B cell (primary cell): ENCODE measurements at places on chromosomes 2 and 18.

- DNase-seq: no peak
These were observed 314.5 kb upstream of the CHAC2 start for GRCh38 chr2:53452957-53453748.

DNA sequence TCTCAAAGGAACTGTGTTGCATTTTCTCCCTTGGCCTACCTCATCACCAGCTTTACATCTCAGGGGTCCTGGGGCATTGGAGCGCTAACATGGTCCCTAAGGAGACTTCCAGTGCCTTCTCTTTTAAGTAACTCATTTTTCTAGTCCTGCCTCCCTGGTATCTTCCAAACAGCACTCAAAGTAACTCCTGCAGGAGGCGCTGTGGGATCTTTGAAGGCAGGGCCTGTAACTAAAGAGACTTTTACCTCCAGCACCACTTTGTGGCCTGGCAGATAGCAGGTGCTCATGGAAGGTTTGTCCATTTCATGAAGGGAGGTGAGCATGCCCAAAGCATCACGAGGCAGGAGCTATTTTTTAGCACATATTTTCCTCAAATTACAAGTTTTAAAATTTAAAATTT is 411.0 kb upstream of the GYPC start:
- DNase-seq: peak; percentile 3

DNA sequence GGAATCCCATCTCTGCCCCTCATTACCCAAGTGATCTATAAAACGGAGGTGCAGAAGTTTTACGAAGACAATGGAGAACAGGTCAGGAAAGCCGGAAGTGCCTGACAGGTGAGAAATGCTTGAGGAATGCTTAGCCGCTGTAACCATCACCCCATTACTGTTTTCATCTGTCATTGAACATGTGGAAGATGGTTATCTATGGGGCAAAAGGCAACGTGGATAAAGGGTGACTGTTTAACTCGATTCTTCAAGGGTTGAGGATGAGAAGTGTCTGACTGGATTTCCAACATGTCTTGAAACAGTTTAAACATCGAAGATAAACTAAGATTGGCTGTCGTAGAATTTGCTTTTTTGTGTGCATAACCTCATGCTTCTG is 17.3 kb downstream of the HK2 start:
- DNase-seq: no peak

DNA sequence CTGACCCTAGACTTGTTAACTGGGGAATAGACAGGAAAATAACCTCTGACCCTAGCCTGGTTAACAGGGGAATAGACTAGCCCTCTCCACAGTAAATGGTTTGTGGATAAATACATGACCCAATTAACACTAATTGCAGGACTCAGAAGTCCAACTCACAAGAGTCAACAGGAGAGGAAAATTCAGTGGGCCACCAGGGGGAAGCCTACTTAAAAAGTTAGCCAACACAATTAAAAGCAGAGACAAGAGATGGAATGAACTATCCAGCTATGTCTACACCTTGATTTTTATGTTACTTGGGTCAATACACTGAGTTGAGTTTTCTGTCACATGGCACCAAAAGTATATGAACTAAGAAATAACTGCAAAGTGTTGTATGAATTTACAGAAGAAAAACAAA is 158.8 kb upstream of the SLC39A10 start:
- DNase-seq: peak; percentile 75

- DNase-seq: no peak
These were observed 200.9 kb upstream of the ID2 start for GRCh38 chr2:8480915-8481314.
